Large intestine (tissue), 12 donors: ENCODE measurements at places on chromosomes 2 and 18.

DNA sequence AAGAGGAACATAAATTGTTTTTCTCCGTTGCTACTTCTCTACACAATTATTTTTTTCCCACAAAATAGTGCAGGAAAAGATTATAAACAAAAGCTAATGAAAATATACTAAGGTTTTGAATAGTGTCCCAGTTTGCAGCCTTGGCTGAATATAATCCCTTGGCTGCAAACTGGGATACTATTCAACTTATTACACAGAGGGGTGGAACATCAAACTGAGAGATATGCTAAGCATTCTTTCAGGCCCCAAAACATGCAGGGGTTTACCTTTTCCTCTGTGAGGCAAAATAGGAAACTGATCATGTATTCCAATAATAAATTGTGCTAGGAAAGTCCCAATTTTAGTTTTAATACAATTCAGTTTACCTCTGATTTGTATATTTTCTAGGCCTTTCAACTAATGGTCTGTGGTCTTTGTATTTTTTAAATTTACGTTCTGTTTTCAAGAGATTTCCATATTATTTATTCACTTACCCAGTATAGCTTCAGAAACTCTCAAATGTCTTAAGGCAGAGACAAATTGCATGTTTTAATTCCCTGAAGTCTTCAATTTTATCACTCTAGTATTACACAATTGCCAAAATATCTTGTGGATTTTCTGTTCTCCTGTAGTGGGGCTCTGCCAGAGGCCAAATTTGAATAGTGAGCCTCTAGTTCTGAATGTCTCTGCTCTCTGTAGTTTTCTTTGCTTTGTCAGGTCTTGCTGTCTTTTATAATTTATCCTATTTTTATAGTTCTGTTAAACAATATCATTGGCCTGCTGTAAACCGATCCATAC, 63.9 kb downstream of the PPP1R1C start:
- DNase-seq = no peak

GRCh38 chr2:173307293-173307692, 47.4 kb upstream of the CDCA7 start:
- DNase-seq = no peak

- no peak for DNase-seq
Measured at GRCh38 chr2:168559187-168559586, 103.1 kb downstream of the CERS6 start.

DNA sequence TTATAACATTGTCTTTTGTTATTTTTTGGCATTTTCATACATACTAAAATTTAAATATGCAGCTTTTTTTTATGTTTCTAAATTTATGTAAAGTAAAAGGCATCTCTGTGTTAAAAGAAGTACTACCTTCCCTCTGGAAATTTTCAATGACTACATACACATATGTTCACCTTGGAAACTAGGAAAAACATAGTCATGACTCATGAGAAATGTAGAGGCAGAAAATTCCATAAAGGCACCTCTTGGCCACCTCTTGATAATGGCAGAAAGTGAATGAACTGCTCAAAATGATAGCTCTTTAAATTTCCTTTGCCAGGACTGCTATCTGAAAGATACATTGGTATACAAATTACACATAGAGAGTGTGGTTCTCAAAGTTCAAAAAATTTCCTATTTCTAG, 889.1 kb upstream of the ZEB2 start:
- no peak for DNase-seq

- DNase-seq = no peak
Measured at GRCh38 chr2:65275141-65275915, 47.7 kb downstream of the ACTR2 start.

GRCh38 chr2:165745916-165746315, 48.1 kb downstream of the GALNT3 start:
- no peak for DNase-seq

GRCh38 chr2:20138696-20139095, 86.2 kb downstream of the SDC1 start:
- DNase-seq = no peak

DNA sequence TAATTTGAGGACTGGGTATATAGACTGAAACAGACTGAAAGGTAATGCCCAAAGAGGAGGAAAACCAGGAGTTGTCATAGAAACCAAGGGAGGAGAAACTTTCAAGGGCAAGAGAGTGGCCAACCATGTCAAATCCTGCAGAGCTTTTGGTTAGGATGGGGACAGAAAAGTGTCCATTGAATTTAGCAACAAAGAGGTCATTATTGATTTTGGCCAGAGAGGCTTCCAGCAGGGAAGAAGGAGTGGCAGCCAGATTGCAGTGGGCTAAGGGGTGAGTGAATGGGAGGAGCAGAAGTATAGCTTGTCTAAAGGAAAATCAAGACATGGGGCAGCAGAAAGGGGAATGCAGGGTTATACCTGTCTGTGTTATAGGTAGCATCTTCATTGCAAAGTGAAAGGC, 194.0 kb downstream of the CAMKMT start:
- DNase-seq = no peak

DNA sequence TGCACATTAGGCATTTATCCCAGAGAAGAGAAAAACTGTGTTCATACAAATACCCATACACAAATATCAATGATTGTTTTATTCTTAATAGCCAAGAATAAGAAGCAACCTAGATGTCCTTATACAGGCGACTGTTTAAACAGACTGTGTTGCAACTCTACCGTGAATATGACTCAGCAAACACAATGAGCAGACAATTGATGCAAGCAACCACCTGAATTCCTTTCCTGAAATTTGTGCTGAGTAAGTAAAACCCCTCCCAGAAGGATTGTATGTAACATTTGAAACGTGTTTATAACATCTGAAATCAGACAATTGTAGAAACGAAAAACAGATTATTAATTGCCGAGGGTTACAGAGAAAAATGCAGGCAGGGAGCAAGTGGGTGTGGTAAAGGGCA, 621.9 kb upstream of the SOX11 start:
- no peak for DNase-seq

DNA sequence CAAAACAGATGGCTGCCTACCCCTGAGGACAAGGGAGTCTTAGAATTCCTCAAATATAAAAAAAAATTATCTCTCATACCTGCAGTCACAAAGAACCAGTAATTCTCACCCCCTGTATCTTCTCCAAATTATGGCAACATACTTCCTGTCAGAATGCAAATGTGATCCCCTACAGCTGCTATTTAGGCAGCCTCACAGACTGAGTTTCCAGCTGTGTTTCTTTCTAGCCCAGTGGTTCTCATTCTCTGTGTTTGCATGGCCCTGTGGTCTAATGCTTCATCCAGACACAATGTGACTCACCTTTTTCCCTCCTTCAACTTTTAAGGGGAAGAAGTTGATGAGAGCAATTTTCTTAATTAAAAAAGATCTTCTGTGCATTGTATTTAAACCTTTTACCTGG, 726.3 kb downstream of the TSN start:
- DNase-seq = no peak

- no peak for DNase-seq
Measured at GRCh38 chr2:28334527-28334894, 58.1 kb upstream of the FOSL2 start.

GRCh38 chr2:29397039-29397438, 281.8 kb downstream of the CLIP4 start:
- DNase-seq = no peak

DNA sequence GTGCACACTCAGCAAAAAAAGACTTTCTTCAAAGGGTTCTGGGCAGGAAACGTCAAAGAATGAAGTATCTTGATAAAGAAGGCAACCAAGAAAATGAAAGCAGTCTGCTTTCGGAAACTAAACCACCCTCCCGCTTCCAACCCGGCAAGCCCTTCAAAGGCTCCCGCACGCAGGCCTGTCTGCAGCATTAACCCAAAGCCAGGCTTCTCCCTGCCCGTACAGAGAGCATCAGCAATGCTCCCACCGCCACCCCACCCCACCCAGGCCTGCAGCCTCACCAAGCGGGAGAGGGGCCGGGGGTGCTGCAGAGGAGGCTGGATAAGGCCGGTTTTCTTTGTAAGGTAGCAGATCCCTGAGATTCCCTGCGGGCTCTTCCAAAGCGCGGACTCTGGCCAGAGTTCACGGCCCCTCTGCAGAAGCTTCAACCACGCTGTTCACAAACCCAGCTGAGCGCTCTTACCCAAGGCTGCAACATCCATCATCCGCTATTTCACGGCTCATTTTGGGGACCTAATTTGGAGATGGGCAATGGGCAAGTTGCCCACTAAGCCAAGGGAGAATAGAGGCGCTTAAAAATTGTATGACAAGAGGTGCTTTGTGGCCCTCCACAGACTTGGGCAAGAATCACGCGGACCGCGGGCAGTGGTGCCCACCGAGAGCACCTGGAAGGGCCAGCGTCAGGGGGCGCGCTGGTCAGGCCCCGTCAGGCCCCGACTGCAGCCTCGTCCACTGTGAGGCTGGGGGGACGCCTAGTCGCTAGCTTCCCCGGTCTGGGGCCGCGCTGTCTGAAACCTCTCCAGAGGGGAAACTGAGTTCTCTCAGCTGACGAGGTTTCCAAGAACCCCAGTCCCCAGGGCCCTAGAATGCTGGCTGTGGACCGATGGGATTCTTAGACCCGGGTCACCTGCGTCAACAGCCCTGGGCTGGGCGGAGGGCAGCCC, 225.4 kb upstream of the ID2 start:
- DNase-seq = no peak

DNA sequence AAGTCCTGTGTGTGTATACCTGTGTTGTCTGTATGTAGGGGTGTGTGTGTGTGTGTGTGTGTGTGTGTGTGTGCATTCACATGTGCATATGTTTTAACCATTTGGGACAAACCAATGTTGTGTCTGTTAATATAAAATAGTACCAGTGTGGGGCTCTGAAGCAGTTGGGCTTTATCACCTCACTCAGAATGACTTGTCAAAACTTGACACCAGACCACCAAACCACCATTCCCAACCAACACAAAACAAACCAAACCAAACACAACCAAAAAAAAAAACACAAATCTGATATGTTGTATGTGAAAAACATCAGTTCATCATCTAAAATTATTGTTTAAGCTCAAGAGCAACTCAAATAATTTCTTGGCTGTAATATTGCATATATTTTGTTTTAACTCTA, 42.1 kb downstream of the CALCRL start:
- DNase-seq = no peak

- no peak for DNase-seq
Measured at GRCh38 chr18:39238981-39239660, 1673.5 kb upstream of the CELF4 start.

DNA sequence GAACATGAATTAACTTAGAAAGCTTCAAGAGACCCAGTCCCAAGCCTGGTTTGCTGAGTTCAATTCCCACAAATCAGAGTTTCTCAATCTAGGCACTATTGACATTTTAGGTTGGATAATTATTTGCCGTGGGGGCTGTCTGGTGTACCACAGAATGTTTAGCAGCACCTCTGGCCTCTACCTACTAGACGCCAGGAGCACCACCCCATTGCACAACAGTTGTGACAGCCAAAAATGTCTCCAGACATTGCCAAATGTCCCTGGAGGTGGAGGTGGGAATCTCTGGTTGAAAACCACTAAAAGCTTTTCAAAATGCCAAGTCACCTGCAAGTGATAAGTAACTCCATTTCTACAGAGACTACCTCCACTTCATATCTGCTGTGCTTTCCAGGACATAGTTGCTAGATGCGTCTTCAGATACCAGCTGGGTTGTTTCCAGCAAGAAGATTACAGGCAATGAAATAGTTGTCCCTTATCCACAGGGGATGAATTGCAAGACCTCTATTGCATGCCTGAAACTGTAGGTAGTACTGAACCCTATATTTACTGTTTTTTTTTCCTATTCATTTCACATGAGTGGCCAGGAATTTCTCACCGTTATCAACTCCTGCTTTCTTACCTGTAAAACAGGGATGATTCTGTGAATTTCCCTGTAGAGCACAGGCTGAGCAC, 554.3 kb downstream of the ZEB2 start:
- DNase-seq = no peak
